ENCODE measurements at places on chromosomes 2 and 18.

DNA sequence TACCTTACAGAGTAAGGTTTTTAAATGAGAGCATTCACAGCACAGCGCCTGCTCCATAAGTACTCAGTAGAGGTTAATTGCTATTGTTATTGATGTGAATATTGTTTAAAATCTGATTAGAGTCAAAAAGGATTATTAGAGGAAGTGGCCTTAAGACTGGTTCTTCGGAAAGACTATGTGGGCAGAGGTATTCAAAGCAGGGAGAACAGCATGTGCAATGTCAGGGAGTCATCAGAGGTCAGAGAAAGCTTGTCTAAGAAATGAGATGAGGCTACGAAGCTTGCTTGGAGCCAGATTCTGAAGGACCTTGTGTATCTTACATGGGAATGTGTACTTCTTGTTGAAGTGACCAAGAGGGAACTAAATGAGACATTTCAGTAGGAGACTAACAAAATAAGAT, 49.8 kb downstream of the PMS1 start:
- no peak for DNase-seq

DNA sequence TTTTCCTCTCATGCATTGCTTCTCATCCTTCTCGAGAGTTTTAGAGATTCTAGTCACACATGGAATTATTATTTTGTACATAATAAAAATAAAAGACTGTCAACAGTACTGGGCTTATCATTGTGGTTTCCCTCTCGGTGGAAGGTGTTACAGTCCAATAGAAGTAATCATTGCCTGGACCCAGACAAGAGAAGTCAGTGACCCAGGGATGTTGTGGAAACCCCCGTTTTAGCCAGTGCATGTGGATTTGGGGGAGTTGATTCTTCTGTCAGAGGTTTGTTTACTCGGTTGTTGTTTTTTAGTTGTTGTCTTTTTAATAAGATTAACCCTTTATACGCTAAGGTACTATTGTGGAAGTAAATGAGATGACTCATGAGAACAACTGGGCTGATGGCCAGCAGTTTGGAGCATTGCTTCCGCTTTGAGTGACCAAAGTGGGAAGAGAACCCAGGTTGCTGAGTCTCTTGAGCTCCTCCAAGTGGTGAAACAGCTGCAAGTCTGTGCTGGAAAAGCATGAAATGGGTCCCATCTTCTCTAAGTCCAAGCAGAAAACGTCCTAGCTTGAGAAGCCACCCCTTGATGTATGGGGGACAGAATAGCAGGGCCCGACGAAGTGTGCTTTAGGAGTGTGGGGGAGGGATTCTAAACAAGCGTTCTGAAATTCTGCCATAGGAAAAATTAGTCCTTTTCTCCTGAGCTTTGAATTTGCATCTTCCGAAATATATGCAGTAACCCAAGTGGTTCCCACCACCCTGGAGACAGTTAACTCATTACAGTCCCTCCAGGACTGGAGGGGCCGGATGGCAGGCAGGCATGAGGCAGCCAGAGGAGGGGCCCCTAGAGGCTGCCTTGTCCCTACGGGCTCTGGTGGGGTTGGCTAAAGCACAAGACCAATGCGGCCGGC, 61.8 kb upstream of the GPR45 start:
- DNase-seq, result peak; percentile 71

GRCh38 chr2:602571-603359, 74.4 kb downstream of the TMEM18 start:
- DNase-seq, result peak; percentile 40

DNA sequence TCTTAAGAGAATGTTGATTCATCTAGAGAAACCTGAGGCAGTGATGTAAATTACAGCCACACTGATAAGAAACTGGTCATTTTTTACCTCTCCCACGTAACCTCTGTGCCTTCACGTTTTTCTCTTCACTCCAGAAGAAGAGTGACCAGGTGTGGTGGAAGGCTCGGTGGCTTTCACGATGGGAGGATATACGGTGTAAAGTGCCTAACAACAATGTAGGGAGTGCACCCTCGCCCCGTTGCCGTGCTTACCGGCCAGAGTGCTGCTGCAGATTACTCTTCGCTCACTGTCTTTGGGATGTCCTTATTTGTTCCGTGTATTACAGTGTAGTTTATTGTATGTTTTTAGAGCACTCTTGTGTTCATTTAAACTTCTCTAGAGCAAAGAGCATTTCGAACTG, 46.5 kb downstream of the NCK2 start:
- DNase-seq, result no peak

DNA sequence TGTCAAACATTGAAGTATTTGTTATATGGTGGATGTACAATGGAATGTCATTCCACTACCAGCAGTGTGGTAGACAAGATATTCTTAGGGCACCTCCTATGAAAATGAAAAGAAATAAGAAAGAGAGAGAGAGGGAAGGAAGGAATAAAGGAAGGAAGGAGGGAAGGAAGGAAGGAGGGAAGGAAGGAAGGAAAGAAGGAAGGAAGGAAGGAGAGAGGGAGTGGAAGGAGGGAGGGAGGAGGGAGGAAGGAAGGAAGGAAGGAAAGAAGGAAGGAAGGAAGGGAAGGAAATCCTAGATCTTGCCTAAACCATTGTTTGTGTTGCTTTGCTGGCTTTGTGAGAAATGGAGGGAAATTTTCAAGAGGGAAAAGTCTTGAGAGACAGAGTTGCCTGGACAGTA, 50.1 kb upstream of the TCF7L1 start:
- no peak for DNase-seq

DNA sequence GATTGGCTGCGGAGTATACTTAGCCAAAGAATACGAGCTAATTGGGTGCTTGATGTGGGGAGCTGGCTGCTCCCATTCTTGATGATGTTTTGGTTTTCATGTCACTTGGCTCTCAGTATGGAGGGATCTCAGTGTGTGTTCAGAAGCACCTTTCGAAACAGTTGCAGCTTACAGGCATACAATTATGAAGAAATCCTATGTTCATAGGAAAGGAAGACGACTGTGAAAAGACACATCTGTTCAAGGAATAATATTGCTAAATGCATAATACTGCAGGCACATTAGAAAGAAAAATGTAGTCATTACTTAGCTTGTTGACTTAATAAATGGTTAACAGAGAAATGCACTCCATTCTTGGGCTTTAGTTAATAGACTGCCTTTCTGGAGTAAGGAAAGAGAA, 4.1 kb downstream of the LRRC30 start:
- no peak for DNase-seq

- DNase-seq, result no peak
Measured at GRCh38 chr18:11095674-11096293, 53.6 kb downstream of the PIEZO2 start.

GRCh38 chr2:72916743-72917137, 579 bp upstream of the EMX1 start:
- no peak for DNase-seq

All from RWPE1 (cell line).